ENCODE measurements at places on chromosomes 5 and 9.

GRCh38 chr5:36635721-36636390 is 29.4 kb downstream of the SLC1A3 start:
- peak; percentile 11 for DNase-seq

DNA sequence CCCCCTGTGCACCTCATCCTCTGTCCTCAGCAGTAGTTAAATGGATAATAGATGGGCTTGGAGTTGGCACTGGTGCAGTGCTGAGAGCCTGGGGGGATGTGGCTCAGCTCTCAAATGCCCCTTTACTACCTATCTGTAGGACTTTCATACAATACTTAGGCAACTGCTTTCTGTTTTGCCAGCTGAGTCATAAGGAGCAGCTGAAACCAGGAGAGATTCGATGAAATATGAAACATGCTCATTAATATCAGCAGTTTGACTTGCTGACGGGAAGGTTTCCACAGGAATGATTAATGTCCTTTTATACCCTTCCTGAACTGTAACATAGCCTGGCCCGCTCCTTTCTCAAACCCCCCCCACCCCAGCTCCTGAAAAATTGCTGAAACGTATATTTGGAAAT is 142.6 kb downstream of the SAXO1 start:
- peak; percentile 71 for DNase-seq

DNA sequence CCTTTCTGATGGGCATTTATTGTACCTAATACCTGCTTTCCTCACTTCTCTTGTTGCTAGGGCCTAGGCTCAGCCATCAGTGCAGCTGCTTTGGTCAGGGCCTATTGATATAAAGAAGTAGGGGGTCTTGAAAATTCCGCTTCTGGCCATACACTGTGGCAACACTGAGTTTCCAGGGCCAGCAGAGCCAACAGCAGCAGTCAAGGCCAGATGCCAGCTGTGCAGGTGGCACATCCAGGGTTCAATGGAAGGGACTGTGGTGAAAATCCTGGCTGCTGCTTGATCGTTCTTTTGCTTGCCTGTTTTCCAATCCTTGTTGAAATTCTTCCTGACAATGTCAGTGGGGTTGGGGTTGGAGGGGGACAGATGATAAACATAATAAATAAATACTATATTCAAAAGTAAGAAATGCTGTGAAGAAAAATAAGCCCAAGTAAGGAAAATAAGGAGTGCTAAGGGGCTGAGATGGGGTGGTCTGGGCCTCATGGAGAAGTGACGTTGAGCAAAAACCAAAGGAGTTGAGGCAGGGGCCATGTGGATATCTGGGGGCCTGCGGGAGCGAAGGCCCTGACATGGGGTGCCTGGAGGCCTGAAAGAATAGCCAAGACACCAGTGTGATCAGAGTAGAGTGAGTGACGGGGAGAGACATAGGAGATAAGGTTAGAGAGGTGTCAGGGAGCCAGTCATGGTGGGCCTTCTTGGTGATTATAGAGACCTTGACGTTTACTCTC is 91.0 kb upstream of the ALDH1B1 start:
- DNase-seq = no peak

- peak; percentile 17 for DNase-seq
Observed at GRCh38 chr5:107337281-107337680, 333.5 kb downstream of the EFNA5 start.

GRCh38 chr5:168875832-168876231 is 296.7 kb upstream of the PANK3 start:
- peak; percentile 37 for DNase-seq

GRCh38 chr9:36632892-36633291 is 60.2 kb downstream of the MELK start:
- DNase-seq = peak; percentile 16

Measured in fibroblast of skin of back (primary cell).